ENCODE measurements at places on chromosomes 2 and 18. TPM values are rescaled to one million over a fixed set of nuclear protein-coding genes. Genes with fewer than 3 reads are reported as not detected.
A peak's percentile ranks its signal among the peaks of the same experiment; 100 is the strongest.

The FAM110C gene
- 5.1 TPM for total RNA-seq

The SKA1 gene
- 44.6 TPM for total RNA-seq

The CTAGE1 gene
- not detected for total RNA-seq

The FEV gene
- total RNA-seq, result not detected

The EIF5B gene
- total RNA-seq, result 38.3 TPM

The DNAJC5G gene
- not detected for total RNA-seq

The VAMP5 gene
- 89.6 TPM for total RNA-seq

The STPG4 gene
- 0.13 TPM for total RNA-seq

The TNFAIP6 gene
- total RNA-seq, result not detected

The RGPD4 gene
- not detected for total RNA-seq

The GNLY gene
- total RNA-seq, result 569 TPM

GRCh38 chr18:12015416-12016062 lies 34.2 kb downstream of the IMPA2 start:
- no peak overlapping the region for H3K4me3 ChIP-seq
- no peak for DNase-seq
- no peaks in the 10 kb centered on the region for H3K27me3 ChIP-seq
- H3K36me3 ChIP-seq, result no peaks in the 10 kb centered on the region
- no peak overlapping the region for H3K27ac ChIP-seq

DNA sequence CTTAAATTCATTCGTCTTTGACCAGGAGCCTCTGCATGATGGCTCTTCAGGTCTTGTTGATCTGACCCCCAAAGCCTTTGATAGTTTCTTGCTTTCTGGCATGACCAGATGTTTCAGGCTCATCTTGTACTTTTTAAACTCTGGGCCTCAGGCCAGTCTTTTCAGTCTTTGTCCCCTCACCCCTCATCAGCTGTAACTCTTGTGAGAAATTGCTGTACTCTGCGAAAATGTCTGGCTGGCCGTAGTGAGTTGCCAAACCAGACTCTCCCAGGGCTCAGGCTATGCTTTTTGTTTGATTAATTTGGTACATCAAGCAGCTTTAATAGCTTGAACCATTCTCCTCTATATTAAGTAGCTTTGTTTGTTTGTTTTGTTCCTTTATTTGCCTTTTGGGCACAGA lies 75.9 kb downstream of the BABAM2 start:
- H3K36me3 ChIP-seq, result peaks cover 64% of the 10 kb centered on the region
- H3K4me3 ChIP-seq, result no peak overlapping the region
- H3K4me1 ChIP-seq, result peaks cover 42% of the 10 kb centered on the region
- H3K27ac ChIP-seq, result no peak overlapping the region

DNA sequence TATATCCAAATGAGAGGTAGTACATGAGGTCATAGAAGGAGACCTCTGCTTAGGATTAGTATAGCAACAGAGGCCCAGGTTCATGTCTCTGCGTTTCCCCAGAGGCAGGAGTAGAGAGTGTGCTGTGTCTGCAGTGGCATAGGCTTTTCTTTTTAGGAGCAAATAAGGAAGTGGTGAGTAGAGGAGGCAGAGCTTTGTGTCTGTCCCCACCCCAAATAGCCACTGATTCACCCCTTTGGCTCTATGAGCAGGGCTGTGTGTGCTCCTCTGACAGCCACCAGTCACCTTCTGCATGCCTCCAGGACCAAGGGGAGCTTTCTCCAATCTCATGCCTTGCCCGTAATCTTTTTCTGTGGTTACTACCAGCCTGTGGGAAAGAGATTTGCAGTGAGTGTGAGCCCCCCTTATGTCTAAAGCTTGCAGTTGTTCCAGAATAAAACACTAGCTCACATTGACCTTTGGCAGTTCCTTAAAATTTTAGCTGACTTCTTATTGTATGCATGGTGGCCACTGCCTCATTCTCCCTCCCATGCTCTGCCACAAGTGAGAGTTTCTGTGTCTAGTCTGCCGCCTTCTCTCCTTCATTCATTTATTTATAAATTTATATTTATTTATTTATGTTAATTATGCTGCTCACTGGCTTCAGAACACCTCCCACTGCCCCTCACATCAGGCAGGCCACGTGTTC lies 23.5 kb upstream of the ELAC1 start:
- H3K36me3 ChIP-seq, result peaks cover 42% of the 10 kb centered on the region
- DNase-seq, result no peak
- no peaks in the 10 kb centered on the region for H3K4me1 ChIP-seq
- no peak overlapping the region for H3K4me3 ChIP-seq

DNA sequence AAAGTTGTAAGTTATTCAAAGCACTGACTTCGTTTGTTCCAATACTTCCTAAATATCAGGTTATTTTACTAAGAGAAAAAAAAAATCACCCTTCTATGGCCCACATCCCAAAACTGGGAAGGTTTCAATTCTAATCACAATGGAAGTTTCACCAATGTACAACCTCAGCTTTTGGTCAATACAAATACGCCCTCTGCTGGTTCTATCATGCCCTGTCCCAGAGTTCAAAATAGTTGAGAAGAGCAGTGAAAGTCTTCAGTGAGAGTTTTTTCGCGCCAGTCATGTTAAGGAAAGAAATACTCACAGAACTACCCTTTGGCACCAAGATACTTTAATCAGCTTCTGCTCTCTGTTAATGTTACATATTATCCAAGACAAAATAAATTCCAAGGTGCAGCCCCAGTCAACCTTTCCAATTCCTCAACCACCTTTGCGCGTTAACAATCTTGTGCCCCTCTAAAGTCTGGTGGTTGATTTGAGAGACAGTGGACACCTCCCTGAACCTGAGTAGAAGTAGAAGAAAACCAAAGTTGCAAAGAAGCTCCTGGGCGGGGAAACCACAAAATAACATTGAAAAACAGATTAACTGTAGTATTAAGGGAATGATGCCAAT lies 59.9 kb downstream of the SUMO1 start:
- no peak overlapping the region for H3K4me3 ChIP-seq
- H3K27ac ChIP-seq, result no peak overlapping the region
- peak; percentile 52 for DNase-seq
- H3K4me1 ChIP-seq, result no peaks in the 10 kb centered on the region

DNA sequence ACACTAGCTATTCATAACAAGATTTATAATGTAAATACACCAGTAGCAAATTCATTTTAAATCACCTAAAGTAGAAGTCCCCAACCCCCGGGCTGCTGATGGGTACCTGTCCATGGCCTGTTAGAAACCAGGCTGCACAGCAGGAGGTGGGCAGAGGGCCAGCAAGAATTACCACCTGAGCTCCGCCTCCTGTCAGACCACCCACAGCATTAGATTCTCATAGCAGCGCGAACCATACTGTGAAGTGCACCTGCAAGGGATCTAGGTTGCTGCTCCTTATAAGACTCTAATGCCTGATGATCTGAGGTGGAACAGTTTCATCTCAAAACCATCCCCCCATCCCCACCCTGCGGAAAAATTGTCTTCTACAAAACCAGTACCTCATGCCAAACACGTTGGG lies 71.3 kb downstream of the KANSL1L start:
- H3K27me3 ChIP-seq, result no peaks in the 10 kb centered on the region
- no peaks in the 10 kb centered on the region for H3K36me3 ChIP-seq
- no peak overlapping the region for H3K27ac ChIP-seq
- H3K4me3 ChIP-seq, result no peak overlapping the region
- no peaks in the 10 kb centered on the region for H3K4me1 ChIP-seq

- H3K27ac ChIP-seq, result no peak overlapping the region
- no peaks in the 10 kb centered on the region for H3K36me3 ChIP-seq
- peaks cover 4% of the 10 kb centered on the region for H3K27me3 ChIP-seq
- no peak overlapping the region for H3K4me3 ChIP-seq
Observed at GRCh38 chr2:62660582-62661262, 44.8 kb upstream of the EHBP1 start.

- no peaks in the 10 kb centered on the region for H3K36me3 ChIP-seq
- no peak overlapping the region for H3K27ac ChIP-seq
- H3K4me1 ChIP-seq, result no peaks in the 10 kb centered on the region
- no peak overlapping the region for H3K4me3 ChIP-seq
- peaks cover 6% of the 10 kb centered on the region for H3K27me3 ChIP-seq
- DNase-seq, result no peak
Observed at GRCh38 chr2:217054791-217055190, 194.9 kb upstream of the TNP1 start.

GRCh38 chr2:70381821-70382220 lies 80.0 kb upstream of the FAM136A start:
- H3K4me3 ChIP-seq, result no peak overlapping the region
- H3K4me1 ChIP-seq, result no peaks in the 10 kb centered on the region
- no peaks in the 10 kb centered on the region for H3K36me3 ChIP-seq
- H3K27ac ChIP-seq, result no peak overlapping the region
- H3K27me3 ChIP-seq, result peaks cover 15% of the 10 kb centered on the region
- no peak for DNase-seq

DNA sequence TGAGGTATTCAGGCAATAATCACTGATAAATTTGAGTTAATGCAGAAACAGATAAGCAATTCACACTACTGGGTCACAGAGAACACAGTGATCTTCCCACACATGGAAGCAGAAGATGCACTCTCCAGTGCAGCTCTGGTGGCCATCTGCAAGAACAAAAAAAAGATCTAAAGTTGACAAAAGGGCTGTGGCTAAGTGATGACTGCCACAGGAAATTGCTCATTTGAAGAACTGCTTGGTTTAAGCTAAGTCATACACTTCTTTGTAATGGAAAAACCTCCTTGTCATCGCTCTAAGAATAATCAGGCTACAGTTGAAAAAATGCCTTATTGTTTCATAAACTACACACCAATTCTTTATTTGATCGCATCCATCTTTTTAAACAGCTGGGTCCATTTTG lies 115.1 kb downstream of the DTNB start:
- peaks cover 29% of the 10 kb centered on the region for H3K36me3 ChIP-seq
- peak overlapping the region; percentile 95 for H3K27ac ChIP-seq
- peak; percentile 61 for DNase-seq
- peaks cover 53% of the 10 kb centered on the region for H3K4me1 ChIP-seq
- H3K27me3 ChIP-seq, result no peaks in the 10 kb centered on the region
- no peak overlapping the region for H3K4me3 ChIP-seq

Measured in activated CD4-positive, alpha-beta memory T cell treated with anti-CD3 and anti-CD28 coated beads, Interleukin-2, amount 10 ng/mL, durations not matched to agents 7 days and 5 days (primary cell).